ENCODE measurements at places on chromosomes 6 and 20.

GRCh38 chr6:142842418-142843261 is 102.3 kb downstream of the HIVEP2 start:
- no peaks in the 10 kb centered on the region for H3K36me3 ChIP-seq
- H3K4me1 ChIP-seq, result peaks cover 61% of the 10 kb centered on the region
- H3K27ac ChIP-seq, result peak overlapping the region; percentile 60
- no peaks in the 10 kb centered on the region for H3K27me3 ChIP-seq

- H3K4me1 ChIP-seq, result no peaks in the 10 kb centered on the region
- H3K27ac ChIP-seq, result no peak overlapping the region
- no peak for DNase-seq
- peaks cover 29% of the 10 kb centered on the region for H3K27me3 ChIP-seq
Measured at GRCh38 chr6:34131326-34132290, 14.3 kb downstream of the GRM4 start.

DNA sequence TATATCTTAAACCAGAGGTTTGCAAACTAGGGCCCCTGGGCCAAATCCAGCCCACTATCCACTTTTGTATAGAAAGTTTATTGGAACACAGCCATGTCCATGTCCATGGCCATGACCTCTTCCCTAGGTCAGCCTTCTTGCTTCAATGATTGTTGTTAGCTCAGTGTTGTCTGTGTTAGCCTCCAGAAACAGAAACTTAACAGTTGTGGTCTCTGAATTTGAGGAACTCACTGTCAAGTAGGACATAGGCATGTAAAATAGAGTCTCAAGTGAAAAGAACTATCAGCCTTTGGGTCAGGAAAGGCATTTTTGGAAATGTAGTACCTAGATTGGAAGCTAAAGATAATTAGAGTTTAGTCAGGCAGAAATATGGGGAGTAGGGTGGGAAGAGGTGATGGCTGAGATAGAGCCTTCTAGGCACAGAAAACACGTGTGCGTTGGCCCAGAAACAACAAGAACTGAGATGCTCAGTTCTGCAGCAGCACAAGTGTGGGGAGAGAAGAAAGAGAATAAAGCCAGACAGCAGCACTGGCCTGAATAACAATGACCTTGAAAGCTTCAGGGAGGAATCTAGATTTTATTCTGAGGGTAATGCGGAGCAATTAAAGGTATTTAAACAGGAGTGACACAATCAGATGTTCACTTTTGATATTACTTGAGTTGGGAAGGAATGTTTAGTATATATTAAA is 87.0 kb upstream of the OLIG3 start:
- H3K36me3 ChIP-seq, result no peaks in the 10 kb centered on the region
- H3K4me3 ChIP-seq, result no peak overlapping the region
- DNase-seq, result no peak
- peaks cover 16% of the 10 kb centered on the region for H3K27me3 ChIP-seq

DNA sequence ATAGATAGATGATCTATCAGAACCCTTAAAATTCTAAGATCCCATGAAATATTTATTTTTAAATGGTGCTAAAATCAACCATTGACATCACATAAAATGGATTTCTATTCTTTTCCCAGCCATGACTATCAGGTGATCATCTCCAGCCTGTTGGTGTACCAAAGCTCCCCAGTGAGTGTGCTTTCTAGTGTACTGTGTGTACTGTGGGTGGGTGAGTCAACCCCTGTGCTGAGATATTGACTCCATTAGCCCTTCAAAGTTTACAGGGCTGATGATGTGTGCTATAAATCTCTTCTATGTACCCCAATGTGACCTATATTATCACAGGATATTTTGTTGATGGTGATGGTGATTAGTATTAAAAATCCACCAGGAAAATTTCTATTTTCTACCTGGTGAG is 344.6 kb downstream of the MMUT start:
- H3K4me1 ChIP-seq, result no peaks in the 10 kb centered on the region
- no peak overlapping the region for H3K27ac ChIP-seq
- no peaks in the 10 kb centered on the region for H3K36me3 ChIP-seq
- H3K4me3 ChIP-seq, result no peak overlapping the region
- DNase-seq, result no peak

DNA sequence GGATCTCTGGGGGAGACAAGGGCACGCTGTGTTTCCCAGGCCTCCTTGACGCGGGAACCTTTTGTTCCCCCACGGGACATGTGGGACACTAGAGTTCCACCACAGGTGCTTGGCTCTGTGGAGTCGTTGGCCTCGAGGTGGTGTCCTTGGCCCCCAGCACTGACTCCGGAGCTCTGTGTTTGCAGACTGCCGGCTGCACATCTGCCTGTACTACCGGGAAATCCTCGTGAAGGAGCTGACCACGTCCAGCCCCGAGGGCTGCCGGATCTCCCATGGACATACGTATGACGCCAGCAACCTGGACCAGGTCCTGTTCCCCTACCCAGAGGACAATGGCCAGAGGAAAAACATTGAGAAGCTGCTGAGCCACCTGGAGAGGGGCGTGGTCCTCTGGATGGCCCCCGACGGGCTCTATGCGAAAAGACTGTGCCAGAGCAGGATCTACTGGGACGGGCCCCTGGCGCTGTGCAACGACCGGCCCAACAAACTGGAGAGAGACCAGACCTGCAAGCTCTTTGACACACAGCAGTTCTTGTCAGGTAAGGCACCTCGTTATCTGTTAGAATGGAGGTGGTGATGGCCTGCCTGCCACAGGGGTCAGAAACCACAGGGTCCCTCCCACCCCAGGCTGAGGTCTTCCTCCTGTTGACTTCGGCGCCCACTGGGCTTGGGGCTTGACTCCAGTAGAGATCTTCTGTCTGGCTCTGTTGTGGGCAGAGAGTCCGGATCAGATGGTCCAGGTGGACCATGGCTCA is 9.9 kb downstream of the IRF4 start:
- DNase-seq, result no peak
- peaks cover 68% of the 10 kb centered on the region for H3K27me3 ChIP-seq
- H3K36me3 ChIP-seq, result no peaks in the 10 kb centered on the region
- no peak overlapping the region for H3K4me3 ChIP-seq

GRCh38 chr20:56098981-56099500 is 93.7 kb upstream of the CBLN4 start:
- no peaks in the 10 kb centered on the region for H3K36me3 ChIP-seq
- no peak overlapping the region for H3K27ac ChIP-seq
- H3K4me3 ChIP-seq, result no peak overlapping the region
- H3K4me1 ChIP-seq, result no peaks in the 10 kb centered on the region
- DNase-seq, result no peak

DNA sequence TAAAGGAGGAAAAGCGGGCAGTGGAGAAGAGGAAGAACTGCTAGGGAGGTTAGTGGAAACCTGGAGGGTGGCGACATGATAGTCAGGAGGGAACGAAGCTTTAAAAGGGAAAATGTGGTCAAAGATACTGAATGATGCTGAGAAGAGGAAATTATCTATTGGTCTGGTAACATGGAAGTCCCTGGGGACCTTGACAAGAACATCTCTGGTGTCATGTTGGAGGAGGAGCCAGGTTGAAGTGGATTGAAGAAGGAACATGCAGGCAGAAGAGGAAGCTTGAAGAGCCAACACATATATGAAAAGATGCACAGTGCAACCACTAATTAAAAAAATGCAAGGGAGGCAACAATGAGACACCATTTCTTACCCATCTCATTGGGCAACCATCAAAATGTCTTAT is 251.9 kb upstream of the RNF24 start:
- H3K4me1 ChIP-seq, result no peaks in the 10 kb centered on the region
- DNase-seq, result no peak
- no peak overlapping the region for H3K27ac ChIP-seq
- H3K27me3 ChIP-seq, result peaks cover 27% of the 10 kb centered on the region
- H3K36me3 ChIP-seq, result no peaks in the 10 kb centered on the region

GRCh38 chr6:99589290-99589672 is 17.4 kb upstream of the PRDM13 start:
- peaks cover 73% of the 10 kb centered on the region for H3K27me3 ChIP-seq
- DNase-seq, result no peak
- H3K27ac ChIP-seq, result no peak overlapping the region
- no peaks in the 10 kb centered on the region for H3K36me3 ChIP-seq

- H3K27ac ChIP-seq, result peak overlapping the region; percentile 11
- peaks cover 19% of the 10 kb centered on the region for H3K4me1 ChIP-seq
- H3K4me3 ChIP-seq, result peak overlapping the region; percentile 66
- H3K27me3 ChIP-seq, result no peaks in the 10 kb centered on the region
- no peaks in the 10 kb centered on the region for H3K36me3 ChIP-seq
- DNase-seq, result no peak
Measured at GRCh38 chr20:52191916-52192718, 538 bp upstream of the ZFP64 start.

DNA sequence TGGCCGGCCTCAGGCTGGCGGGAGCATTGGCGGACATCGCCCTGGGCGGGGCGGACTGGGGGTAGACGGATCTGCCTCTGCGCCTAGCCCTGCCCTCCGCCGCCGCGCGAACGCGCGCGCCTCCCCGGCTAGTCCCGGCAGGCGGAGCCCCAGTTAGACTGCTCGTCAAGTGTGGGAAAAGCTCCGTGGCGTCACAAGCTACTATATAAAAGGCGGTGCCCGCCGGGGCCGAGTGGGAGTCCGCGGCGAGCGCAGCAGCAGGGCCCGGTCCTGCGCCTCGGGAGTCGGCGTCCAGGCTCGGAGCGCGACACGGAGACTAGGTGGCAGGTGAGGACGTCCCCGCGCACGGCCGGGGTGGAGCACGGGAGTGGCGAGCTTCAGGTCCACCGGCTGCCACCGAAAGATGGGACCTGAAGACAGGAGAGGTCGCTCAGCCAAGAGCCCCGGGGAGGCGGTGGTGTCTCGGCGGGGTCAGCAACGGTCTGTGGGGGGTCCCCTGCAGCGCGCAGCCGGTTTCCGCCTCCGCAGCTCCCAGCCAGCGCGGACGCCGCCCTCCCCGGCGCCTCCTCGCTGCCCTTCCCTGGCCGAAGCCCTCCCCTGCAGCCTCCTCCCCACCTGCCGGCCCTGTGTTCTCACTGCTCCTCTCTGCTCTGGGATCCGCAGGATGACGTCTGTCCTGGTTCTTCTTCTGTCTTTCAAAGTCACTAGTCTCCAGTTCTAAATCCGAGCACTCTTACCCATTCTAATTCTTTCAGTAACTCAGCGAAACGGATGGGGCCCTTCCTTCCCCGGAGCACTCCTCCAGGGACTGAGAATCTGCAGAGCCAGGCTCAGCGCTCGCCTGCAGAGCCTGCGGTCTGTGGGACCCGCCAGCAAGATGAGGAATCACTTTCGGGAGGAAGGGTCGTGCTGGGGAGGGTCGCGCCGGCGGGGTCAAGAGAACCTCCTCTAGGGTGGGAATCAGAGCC is 4.3 kb upstream of the RIPK1 start:
- peak overlapping the region; percentile 84 for H3K27ac ChIP-seq
- peak overlapping the region; percentile 91 for H3K4me3 ChIP-seq
- peak; percentile 96 for DNase-seq
- no peaks in the 10 kb centered on the region for H3K36me3 ChIP-seq
- H3K27me3 ChIP-seq, result no peaks in the 10 kb centered on the region
- H3K4me1 ChIP-seq, result peaks cover 41% of the 10 kb centered on the region

DNA sequence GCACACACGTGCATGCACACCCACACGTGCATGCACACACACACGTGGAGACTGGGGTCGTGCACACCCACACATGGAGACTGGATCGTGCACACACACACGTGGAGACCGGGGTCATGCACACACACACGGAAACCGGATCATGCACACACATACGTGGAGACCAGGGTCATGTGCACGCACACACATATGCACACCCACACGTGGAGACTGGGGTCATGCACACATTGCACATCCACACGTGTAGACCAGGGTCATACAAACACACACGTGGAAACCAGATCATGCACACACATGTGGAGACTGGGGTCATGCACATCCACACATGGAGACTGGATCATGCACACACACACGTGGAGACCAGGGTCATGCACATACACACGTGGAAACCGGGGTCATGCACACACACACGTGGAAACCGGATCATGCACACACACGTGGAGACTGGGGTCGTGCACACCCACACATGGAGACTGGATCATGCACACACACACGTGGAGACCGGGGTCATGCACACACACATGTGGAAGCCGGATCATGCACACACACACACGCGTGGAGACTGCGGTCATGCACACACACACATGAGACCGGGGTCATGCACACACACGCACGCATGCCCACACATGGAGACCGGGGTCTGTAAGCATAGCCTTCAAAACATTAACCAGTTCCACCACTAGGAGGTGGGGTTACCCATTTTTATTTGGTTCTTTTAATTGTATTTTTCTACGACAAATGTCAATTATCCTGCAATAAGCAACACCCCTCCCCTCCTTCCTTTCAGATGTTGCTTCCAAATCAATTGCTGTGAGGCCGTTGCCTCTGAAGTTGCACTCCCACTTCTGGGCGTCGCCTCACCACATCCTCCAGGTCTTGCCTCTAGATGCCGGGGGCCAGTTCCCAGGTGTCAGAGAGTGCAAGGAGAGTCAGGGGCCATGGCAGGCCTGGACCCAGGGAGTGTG is 95.8 kb downstream of the TMEM242 start:
- H3K4me1 ChIP-seq, result peaks cover 28% of the 10 kb centered on the region
- H3K36me3 ChIP-seq, result no peaks in the 10 kb centered on the region
- H3K27ac ChIP-seq, result no peak overlapping the region
- H3K27me3 ChIP-seq, result no peaks in the 10 kb centered on the region
- no peak overlapping the region for H3K4me3 ChIP-seq

DNA sequence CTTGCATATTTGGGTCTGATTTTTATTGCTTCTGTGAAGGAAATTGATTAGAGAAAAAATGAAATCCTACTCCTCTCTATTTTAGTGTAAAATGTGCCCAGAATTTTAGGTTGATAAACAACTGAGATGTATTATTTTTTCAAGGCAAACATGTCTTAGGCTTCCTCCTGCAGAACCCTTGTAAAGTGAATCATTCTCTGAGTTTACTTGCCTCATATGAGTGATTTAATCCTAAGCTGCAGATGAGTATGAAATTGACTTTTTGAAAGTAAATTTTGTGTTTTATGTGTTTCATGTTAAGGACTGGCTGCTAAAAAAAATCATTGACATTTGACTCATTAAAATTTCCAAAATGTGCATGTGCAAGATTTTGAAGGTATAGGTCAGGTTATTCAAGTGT is 138.5 kb upstream of the PHACTR1 start:
- peak overlapping the region; percentile 83 for H3K27ac ChIP-seq
- H3K27me3 ChIP-seq, result no peaks in the 10 kb centered on the region
- H3K4me3 ChIP-seq, result no peak overlapping the region
- peaks cover 58% of the 10 kb centered on the region for H3K4me1 ChIP-seq

- peak overlapping the region; percentile 96 for H3K27ac ChIP-seq
- peaks cover 39% of the 10 kb centered on the region for H3K4me1 ChIP-seq
- peaks cover 1% of the 10 kb centered on the region for H3K27me3 ChIP-seq
- no peak for DNase-seq
- H3K36me3 ChIP-seq, result no peaks in the 10 kb centered on the region
Measured at GRCh38 chr6:43478008-43478372, 620 bp downstream of the TJAP1 start.

GRCh38 chr20:2515203-2515602 is 6.5 kb upstream of the ZNF343 start:
- DNase-seq, result no peak
- H3K4me3 ChIP-seq, result no peak overlapping the region
- no peaks in the 10 kb centered on the region for H3K36me3 ChIP-seq
- peaks cover 2% of the 10 kb centered on the region for H3K27me3 ChIP-seq
- H3K4me1 ChIP-seq, result peaks cover 8% of the 10 kb centered on the region

GRCh38 chr6:147297663-147298316 is 93.6 kb downstream of the STXBP5 start:
- DNase-seq, result no peak
- H3K4me3 ChIP-seq, result no peak overlapping the region
- no peak overlapping the region for H3K27ac ChIP-seq
- no peaks in the 10 kb centered on the region for H3K4me1 ChIP-seq

GRCh38 chr6:29728173-29728874 is 5.1 kb downstream of the HLA-F start:
- peaks cover 5% of the 10 kb centered on the region for H3K36me3 ChIP-seq
- H3K4me3 ChIP-seq, result no peak overlapping the region
- no peak overlapping the region for H3K27ac ChIP-seq
- no peak for DNase-seq
- H3K27me3 ChIP-seq, result peaks cover 18% of the 10 kb centered on the region
